CD14-positive monocyte (primary cell): ENCODE measurements at places on chromosomes 5 and 9.

DNA sequence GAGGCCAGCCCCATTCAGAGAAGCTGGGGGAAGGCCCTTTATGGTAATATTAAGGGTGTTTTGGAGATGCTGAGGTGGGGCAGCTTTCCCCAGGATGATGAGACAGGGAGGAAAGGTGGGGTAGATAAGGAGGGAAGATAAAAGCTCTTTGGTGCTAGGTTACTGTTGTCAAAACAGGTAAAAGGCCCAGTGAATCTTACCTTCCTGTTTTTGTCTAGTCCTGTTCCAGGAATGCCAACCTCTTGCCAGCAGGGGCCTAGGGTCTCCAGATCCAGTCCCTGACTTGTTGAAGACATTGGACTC is 797 bp upstream of the CCL27 start:
- DNase-seq = no peak

GRCh38 chr9:133058071-133058470 is 3.7 kb upstream of the CEL start:
- no peak for DNase-seq

- no peak for DNase-seq
These were observed 17.2 kb upstream of the GCNT1 start for GRCh38 chr9:76441551-76442322.

GRCh38 chr5:176748073-176748966 is 62.0 kb upstream of the UNC5A start:
- no peak for DNase-seq

DNA sequence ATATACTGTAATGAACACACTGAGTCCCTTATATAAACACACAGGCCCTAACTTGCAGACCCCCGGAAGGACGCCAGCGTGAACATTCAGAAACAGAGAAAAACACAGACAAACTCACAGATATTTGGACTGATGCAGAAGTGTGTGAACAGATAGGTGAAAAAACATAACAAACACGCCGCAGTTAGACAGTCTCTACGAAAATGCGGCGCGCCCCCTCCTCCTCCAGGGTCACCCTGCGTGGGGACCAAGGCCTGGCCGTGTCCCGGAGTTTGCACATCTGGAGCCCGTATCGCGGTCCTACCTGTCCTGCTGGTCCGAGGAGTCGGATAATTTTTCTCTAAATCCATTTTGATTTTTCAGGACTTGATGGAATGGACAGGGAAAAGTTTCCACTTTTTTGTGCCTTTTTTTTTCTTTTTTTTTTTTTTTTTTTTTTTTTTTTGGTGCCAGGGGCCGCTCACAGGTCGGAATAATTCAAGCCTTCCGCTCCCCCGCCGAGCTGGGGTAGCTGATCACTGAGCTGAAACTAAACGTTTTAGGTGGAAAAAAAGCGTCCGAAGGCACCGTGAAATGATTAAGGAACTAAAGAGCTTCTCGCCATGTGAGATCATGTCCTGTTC is at the start of gene PAX5:
TSS of gene PAX5 (minus strand) at position 587 of the 623 bp plus-strand sequence. CDS start at position 350, 237 bp downstream.
- DNase-seq = no peak

- DNase-seq = no peak
These were observed 1.8 kb downstream of the RALGDS start for GRCh38 chr9:133119103-133119845.

- DNase-seq = peak; percentile 9
These were observed 29.8 kb upstream of the ALDOB start for GRCh38 chr9:101465326-101465915.

DNA sequence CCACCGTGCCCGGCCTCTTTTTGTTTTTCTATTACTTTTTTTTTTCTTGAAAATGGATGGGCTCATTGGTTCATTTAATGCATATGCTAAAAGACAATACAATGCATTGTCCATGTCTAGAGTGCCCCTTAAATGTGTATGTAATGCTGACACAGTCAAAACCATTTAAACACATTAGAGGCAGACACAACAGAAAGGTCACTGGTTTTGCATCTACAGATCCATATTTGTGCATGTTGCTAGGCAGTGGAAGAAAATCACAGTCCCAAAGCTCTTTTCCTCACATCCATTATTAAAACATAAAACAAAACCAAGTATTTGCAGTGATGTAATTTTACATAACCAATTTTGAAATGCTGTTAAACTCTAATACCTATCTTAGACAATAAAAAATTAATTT is 389.0 kb downstream of the TAF11L14 start:
- no peak for DNase-seq

- no peak for DNase-seq
These were observed 630.4 kb downstream of the PRELID2 start for GRCh38 chr5:145204743-145205142.

DNA sequence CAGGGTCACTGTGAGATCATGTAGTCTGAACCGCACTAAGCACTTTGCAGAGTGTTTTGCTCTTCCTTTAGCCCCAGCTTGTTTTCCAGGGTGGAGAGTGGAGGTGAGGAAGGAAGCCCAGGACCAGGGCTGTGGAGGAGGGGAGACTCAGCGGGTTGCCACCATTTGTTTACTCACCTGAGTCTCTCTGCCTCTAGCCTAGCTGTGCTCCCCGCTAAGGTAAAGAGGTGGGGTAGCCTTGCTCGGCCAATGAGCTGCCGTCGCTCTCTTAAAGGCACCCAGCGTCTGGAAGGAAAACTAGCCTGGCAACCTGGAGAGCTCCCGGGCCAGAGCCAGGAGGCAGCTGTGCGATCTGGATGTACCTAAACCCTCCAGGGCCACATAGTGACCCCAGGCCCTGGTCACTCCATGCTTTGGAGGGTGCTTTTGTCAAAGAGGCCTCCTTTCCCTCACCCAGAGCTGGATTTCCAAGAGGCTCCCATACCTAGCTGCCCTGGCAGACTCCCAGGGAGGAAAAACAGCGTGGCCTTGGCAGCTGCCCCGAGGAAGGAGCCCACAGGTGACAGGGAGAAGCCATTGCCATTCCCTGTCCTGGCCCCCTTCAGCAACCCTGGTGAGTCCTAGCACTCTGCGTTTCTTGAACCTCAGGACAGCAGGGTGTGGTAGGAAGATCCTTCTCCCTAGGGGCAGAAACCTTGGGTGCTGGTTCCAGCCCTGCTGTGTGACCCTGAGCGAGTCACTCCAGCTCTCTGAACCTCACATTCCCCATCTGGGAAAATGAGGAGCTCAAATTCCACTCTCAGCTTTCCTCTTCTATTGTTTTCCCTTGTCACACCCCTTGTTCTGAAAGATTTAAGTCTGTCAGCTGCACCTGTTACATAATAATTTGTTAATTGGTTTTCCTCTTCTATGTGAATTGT is 42.4 kb upstream of the LARP1 start:
- DNase-seq = no peak

DNA sequence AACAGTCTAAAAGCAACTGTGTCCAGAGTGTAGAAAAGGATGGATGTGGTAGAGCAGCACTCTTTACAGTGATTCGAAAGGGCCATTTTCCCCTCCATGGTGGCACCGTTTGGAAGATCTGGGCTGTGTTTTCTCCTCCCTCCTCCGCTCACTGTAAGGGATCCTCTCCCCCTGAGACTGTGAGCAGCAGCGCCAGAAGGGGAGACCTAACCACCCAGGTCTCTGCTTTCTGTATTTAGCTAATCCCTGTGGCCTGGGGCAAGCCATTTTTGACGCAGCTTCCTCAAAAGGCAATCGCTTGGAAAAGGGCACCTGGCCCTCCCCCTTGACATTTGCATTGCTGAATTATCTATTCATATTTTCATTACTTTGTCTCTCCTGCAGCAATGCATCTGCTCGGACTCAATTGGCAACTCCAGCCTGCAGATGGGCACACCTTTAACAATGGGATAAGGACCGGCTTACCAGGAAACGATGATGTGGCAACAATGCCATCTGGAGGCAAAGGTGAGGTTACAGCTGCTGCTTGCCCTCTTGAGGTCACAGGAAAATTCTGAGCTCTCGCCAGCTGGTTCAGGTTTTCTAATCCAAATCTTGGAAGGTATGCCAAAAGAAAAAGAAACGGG is 244.3 kb upstream of the WWC1 start:
- peak; percentile 15 for DNase-seq
